ENCODE measurements at places on chromosomes 7 and 10.

DNA sequence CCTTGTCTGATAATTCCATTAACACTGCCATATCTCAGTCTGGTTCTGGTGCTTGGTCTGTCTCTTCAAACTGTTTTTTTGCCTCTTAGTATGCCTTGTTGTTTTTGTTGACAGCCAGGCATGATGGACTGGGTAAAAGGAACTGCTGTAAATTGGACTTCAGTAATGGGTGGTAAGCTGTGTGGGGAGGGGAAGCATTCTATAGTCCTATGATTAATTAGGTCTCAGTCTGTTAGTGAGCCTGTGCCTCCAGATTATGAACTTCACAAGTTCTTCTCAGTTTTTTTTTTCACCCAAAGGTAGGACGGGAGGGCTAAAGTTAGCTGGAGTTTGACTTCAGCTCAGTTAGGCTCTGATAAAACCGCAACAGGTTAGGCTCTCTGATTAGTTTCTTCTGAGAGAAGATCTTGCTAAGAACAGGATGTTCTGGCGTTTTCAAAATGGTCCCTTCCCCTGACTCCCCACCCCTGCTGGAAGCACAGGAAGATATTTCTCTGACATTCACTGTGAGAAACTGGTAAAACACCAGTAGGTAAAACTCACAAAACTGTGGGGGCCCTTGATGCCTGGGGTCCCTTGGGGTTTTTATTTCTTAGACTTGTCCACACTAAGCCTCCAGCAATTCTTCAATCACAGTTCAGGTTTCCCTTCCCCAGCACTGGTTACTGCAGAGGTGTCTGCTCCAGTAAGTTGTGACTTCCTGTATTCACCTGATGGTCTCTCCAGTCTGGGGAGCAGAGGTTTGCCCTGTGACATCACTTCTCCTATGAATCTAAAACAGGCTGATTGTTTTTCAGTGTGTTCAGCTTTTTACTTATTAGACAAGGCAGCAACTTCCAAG lies 43.3 kb upstream of the CCDC71L start:
- no peak for DNase-seq

- DNase-seq, result peak; percentile 50
Observed at GRCh38 chr7:100545360-100546128, 6.5 kb downstream of the AGFG2 start.

GRCh38 chr10:78049851-78050250 lies 16.2 kb downstream of the RPS24 start:
- no peak for DNase-seq

GRCh38 chr7:134618756-134619530 lies 27.7 kb upstream of the BPGM start:
- DNase-seq, result no peak

Measured in A673 (cell line).